ENCODE measurements at places on chromosomes 4 and X.

GRCh38 chrX:120680090-120680489, 50.2 kb upstream of the C1GALT1C1 start:
- DNase-seq = no peak

GRCh38 chr4:8851321-8852117, 20.1 kb downstream of the HMX1 start:
- no peak for DNase-seq

DNA sequence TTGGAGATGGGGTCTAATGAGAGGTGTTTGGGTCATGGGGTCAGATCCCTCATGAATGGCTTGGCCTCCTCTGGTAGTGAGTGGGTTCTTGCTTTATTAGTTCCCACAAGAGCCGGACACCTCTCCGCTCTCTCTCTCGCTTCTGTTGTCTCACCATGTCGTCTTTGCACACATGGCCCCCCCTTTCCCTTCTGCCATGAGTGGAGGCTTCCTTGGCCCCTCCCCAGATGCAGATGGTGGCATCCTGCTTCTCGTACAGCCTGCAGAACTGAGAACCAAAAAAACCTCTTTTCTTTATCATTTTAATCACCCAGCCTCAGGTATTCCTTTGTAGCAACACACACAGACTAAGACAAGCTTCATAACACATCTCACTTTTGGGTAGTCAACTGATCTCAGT, 49.6 kb upstream of the SPRY1 start:
- no peak for DNase-seq

GRCh38 chrX:112961981-112962380, 121.3 kb upstream of the AMOT start:
- peak; percentile 24 for DNase-seq

Measured in astrocyte of the hippocampus (primary cell).